ENCODE measurements at places on chromosomes 3 and 15.

- peak; percentile 34 for DNase-seq
Measured at GRCh38 chr3:181326637-181327223, 337.2 kb upstream of the DNAJC19 start.

- DNase-seq: no peak
Measured at GRCh38 chr15:63067976-63068743, 25.6 kb downstream of the TPM1 start.

DNA sequence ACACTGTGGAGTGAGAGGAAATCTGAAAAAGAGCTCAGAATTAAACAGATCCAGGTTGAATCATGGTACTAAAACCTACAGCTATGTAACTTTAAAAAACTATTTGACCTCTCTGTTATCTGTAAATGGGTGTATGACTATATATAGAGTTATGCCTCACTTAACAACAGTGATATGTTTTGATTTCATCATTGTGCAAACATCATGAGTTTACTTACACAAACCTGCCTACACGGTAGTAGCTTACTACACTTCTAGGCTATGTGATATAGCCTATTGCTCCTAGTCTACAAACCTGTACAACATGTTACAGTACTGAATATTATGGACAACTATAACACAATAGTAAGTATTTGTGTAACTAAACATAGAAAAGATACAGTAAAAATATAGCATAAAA lies 191.6 kb upstream of the MEIS2 start:
- DNase-seq: no peak

DNA sequence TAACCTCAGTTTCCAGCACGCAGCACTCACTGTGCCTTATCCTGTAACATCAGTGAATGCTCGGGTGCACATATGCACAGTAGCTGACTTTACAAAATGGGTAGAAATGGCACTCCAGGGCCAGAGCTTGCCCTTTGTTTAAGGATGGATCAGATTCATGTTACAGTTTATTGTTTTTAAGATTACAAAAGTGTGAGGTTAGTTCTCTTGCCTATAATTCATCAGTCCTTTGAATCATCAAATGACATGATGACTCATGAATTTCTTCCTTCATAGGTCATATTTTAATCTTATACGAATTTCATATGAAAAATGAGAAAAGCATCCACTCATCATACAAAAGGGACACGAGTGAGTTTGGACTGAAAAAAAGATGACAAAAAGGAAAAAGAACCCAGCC lies 545.3 kb downstream of the GBE1 start:
- no peak for DNase-seq

DNA sequence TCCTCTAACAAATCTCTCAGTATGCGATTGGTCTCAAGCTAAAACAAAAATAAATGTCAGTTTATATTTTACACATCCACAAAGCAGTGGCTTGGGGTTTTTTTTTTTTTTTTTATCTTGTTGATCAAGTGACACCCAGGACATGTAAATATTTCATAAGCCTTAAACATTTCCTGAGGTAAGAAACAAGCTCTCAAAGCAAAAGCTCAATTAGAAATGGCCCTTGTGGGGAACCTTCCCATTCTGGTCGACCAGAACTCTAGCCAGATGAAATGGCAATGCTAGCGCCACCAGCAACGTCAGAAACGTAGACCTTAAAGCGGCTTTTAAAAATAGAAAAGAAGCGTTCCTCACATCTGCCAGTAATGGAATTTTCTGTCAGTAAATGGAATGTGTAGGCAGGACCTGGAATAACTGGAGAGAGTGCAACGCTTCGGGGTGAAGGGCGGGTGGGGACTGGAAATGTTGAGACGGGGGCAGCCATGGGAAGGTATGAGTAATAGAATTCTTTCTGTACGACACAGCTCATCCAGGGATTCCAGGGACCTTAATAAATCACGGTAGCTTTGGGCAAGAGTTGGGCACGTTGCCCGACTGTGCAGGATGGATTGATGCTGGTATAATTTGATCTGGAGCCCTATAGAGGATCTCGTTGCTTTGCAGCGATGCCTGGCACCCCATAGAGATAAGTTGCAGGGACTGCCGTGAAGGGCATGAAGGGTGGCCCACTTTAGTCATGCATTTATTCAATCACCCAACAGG lies 44.4 kb downstream of the BTD start:
- DNase-seq: no peak
